Tongue (tissue), 3 donors: ENCODE measurements at places on chromosomes 1 and 21. TPM values are rescaled to one million over a fixed set of nuclear protein-coding genes. Genes with fewer than 3 reads are reported as not detected.

Gene SH3D21
- total RNA-seq, result 5.4 TPM

DNA sequence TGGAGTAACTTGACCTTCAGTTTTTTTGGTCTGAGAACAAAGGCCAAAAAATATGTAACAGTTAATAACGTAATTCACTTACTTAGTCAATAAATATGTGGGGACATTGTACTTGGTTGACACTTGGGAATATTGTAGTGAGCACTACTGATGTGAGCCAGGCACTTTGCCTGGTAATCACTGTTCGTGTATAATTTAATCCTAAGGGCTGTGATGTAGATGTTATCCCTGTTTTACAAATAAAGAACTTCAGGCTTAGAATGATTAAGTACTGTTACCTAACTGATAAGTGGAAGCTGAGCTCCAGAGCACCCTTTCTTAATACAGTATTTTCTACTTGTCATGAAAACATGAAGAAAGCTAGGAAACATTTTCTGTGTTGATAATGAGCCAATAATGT, 28.0 kb downstream of the PTBP2 start:
- no peak for DNase-seq

DNA sequence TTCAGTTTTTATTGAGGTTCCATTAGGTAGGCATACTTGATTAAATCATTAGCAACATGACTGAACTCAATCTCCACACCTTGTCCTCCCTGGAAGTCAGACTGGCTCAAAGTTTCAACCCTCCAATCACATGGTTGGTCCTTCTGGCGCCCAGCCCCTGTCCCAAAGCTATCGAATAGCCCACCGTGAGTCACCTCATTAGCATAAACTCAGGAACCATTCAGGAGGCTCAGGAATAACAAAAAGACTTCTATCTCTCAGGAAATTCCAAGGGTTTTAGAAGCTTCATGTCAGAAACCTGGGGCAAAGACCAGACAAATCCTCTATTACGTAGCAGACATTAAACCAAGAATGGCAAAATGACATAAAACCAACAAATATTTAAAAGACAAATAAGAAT, 78.6 kb downstream of the RGS2 start:
- no peak for DNase-seq

- no peak for DNase-seq
Measured at GRCh38 chr21:14591377-14591776, 45.3 kb upstream of the SAMSN1 start.

DNA sequence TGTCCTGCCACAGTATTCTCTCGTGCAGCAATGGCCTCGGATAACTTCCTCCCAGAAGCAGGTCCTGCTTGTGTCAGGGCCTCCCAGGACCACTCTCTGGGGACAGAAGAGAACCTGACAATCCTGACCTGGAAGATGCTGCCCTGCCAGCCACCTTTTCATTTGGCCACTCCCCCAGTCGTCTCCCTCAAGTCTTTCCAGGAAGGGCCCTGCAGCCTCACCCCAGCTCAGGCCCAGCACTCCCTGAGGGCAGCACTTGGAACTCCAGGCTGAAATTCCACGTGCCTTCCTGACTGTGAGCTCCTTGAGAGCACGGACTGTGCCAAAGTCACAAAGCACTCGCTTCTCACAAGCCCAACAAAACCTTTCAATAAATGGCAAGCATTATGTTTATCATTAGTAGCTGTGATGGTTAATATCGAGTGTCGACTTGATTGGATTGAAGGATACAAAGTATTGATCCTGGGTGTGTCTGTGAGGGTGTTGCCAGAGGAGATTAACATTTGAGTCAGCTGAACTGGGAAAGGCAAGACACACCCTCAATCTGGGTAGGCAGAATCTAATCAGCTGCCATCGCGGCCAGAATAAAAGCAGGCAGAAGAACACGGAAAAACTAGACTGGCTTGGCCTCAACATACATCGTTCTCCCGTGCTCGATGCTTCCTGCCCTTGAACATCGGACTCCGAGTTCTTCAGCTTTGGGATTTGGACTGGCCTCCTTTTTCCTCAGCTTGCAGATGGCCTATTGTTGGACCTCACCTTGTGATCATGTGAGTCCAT, 2.3 kb upstream of the CLEC20A start:
- no peak for DNase-seq
